IPS DF 6.9 (cell line): ENCODE measurements at places on chromosomes 1 and 21.

- DNase-seq: no peak
These were observed 365.4 kb downstream of the NEGR1 start for GRCh38 chr1:71916894-71917293.

GRCh38 chr21:44700101-44701022 lies 3.4 kb downstream of the KRTAP10-12 start:
- no peak for DNase-seq

DNA sequence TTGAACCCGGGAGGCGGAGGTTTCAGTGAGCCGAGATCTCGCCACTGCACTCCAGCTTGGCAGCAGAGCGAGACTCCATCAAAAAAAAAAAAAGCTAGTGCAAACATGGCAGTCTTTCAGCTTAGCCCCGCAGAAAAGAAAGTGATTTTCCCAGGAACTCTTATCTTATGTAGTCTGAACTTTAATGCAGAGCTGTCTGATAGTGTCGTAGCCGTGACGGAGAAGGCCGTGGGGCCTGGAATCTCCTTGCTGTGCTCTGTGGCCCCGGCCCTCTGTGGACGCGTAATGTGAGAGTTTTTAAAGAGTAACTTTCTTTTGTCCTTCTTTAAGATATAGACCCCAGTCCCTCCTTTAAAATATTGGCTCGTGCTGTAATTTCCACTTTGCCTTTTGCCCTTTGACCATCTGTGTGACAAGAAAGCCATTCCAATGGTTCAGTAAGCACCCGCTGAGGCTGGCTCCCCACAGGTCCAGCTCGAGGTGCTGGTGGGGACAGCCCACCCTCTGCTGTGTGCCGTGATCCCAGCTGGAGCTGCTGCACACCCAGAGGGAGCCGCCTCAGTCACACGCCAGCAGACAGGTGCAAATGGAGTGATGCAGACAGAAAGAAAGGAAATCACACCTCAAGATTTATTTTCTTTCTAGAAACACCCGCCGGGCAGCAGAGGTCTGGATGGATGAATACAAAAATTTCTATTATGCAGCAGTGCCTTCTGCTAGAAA lies 164.0 kb downstream of the PGBD5 start:
- no peak for DNase-seq

DNA sequence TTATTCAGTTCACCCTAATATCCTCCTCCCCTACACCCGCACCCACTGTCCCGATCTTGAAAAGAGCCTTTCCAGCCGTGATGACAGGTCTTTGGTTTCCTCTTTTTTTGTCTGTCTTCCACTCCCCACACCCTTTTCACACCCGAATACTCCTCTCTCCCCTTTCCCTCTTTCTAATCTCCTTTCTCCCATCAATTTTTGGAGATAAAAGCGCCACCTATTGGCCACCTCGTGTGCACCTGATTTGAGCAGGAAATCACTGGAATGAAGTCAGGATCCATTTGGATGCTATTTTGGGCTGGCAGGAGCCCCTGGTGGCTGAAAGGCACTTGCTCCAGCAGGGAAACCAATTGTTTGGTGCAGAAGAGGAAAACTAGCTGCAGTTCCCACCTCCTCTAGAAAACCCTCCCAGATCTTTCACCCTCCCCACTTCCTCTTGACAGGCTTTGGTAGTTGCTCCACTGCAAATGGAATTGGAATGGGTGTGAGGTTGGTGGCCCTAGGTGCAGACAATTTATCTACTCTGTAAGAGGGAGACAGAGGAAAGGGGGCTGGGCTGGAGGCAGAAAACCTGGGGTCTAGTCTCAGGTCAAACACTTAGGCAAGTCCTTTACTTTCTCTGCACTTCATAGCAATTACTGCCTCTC lies 8.4 kb downstream of the FOXE3 start:
- DNase-seq: no peak

GRCh38 chr1:51100264-51100880 lies 1.7 kb upstream of the C1orf185 start:
- DNase-seq: no peak
